Activated CD4-positive, alpha-beta T cell treated with anti-CD3 and anti-CD28 coated beads for 4 hours (primary cell): ENCODE measurements at places on chromosomes 3 and 15.
A peak's percentile ranks its signal among the peaks of the same experiment; 100 is the strongest.

GRCh38 chr3:141454906-141455602, 31.8 kb upstream of the RASA2 start:
- DNase-seq = peak; percentile 7

GRCh38 chr3:124131158-124131557, 139.2 kb upstream of the ROPN1 start:
- DNase-seq = no peak

- DNase-seq = no peak
Observed at GRCh38 chr3:16382845-16383244, 117.8 kb downstream of the OXNAD1 start.

DNA sequence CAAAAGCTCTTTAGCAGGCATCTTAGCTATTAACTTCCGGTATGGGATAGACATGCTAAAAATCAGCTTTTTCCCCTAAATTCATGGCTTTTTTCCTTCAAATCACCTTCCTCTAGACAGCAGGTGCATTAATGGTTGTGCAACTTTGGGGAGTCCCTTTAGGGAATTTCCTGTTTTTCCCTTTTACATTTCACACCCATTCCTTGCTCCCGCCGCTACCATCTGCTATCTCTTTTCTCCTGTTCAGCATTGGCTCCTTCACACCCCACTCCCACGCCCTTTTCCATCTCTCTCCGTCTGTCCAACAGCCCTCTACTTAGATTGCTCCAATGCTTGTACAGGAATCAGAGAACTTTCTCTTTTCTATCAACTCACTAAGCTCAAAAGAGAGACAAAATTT, 43.4 kb downstream of the FEZF2 start:
- no peak for DNase-seq

DNA sequence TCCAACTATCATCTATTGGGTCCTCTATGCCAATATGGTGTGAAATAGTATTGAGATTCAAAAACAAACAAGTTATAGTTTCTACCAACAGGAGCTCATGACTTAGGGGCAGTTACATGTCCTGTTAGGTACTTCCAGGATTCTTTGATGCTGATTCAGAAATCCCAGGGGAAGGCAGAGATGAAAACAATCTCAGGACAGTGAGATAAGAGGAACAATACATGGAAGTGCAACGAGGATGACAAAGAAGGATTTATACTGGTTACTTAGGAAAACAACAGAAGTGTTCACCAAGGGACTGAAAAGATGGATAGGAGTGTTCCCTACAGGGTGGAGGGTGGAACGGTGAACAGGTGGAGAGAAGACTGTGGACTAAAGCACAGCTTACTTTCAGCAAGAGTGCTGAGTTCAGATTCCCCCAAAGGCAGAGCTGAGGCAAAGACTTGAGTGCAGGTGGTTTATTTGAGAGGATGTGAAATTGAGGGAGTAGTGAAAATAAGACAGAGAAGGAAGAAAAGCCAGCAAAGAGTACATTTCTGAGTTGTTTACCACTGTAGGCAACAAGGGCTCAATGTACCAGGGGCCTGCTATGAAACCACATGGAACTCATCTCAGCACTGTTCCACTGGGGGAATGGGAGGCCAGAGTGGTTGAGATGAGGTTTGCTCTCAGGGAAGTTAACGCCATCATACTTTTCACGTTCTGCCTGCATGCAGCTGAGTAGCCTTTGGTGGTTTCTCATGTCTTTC, 68.1 kb downstream of the TRIM69 start:
- no peak for DNase-seq

- DNase-seq = no peak
Observed at GRCh38 chr3:64399205-64399800, 174.0 kb upstream of the PRICKLE2 start.

GRCh38 chr3:177742273-177742672, 545.0 kb upstream of the TBL1XR1 start:
- DNase-seq = no peak

GRCh38 chr3:16396202-16396601, 117.3 kb downstream of the RFTN1 start:
- DNase-seq = no peak

DNA sequence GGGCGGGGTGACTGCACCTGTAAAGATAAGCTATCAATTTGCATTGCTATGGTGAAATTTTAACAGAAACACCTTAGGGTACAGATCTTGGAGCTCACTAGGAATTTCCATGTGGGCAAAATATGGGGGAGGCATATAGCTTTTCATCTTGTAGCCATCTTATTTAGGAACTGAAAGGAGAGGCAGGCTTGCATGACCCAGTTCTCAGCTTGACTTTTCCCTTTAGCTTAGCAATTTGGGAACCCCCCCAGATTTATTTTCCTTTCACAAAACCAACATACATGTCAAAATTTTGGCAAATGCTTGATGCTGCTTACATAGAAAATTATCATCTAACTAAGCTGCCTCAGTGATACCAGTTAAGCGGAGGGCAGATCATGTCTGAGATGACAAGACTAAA, 55.0 kb upstream of the EIF1B start:
- DNase-seq = no peak

- no peak for DNase-seq
Observed at GRCh38 chr3:39327053-39327745, 2.3 kb upstream of the CCR8 start.

DNA sequence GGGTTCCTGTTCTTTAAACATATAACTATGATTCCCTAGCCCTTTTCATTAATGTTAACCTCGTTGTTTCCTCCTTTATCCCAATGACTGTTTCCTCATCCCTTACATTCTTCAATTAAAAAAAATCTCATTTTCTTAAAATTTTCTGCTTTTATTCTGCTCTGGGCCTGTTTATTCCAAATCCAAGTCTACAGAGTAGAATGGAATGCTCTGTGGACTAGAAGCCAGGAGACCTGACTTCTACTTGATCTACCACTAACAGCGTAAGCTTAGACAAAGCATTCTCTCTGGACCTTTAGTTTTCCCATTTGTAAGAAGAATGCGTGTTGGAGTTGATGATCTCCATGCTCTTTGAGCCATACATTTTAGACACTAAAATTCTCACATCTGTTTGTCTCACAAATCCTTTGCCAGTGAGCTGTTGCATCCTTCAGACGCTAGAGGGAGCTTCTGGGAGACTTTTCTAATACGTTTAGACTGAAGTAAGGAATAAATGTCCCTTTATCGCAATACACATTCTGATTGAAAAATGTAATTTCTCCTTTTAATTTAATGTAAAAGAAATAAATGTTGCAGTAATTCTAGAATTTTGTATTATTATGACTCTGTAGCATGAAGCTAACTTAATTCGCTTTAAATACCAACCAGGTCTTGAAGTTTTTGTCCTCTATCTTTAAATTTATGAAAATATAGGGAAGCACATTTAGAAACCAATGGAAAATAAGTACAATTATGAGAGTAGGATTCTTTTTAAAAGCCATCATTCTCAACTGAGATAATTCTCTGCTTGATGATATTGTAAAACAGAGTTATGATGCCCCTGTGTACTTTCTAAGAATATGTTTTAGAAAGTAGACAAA, 21.7 kb upstream of the GMNC start:
- no peak for DNase-seq

DNA sequence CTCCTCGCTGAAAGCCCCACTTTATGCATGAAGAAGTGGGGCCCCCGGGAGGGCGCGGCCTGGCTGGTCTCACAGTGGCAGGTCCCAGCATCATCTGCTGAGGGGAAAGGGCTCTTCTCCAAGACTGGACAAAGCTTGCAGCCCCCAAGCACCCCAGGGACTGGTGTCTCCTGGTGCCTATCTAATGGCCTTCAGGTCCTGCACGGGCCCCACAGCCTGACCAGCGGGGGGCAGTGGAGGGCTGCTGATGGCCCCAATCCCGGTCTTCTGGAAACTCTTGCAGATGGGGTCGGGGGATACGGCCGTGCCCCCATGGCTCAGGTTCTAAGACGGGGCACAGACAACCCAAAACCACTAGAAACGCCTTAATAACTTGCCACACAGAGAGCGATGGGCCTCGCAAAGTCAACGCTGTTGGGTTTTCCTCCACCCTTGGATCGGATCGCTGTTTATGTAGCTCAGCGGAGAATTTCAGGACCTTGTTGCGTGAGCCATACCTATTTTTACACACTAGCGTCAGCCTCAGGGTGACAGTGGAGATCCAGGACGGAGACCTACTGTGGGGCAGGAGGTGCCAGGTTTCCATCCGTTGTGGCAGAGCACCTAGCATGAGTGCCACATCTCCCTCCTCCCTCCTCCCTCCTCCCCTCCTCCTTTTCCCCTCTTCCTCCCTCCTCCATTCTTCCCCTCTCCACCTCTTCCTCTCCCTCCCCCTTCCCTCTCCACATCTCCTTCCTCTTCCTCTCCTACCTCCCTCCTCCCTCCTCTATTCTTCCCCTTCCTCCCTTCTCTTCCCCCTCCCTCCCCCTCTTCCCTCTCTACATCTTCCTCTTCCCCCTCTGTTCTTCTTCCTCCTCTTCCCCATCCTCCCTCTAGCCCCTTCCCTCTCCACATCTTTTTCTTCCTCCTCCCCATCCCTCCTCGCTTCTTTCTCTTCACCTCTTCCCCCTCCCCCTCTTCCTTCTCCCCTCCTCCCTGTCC, 79.3 kb upstream of the ALDH1L1 start:
- DNase-seq = no peak

GRCh38 chr3:81087607-81088006, 673.8 kb downstream of the GBE1 start:
- DNase-seq = no peak

GRCh38 chr15:68730976-68731897, 89.5 kb downstream of the ANP32A start:
- DNase-seq = no peak

GRCh38 chr3:8317661-8318649, 183.7 kb upstream of the LMCD1 start:
- DNase-seq = no peak

- no peak for DNase-seq
Observed at GRCh38 chr3:121759541-121760202, 10.1 kb upstream of the GOLGB1 start.

DNA sequence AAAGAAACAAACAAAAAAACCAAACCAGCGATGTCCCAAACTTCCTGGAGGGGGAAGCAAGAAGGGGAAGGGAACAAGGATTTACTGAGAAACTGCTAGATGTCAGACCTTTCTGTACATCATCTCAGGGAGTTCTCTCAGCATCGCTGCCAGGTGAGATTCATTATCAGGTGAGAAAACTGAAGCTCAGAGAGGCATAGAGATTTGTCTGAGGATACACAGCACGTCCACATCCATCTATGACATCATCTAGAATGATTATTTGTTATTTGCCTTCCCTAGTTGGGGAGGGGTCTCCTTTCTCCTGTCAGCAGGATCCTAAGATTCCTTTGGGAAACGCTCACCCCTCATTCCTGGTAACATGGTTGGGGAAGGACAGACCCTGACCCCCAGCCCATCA, 57.1 kb upstream of the LINGO1 start:
- DNase-seq = no peak

GRCh38 chr3:41338276-41338675, 139.0 kb downstream of the CTNNB1 start:
- DNase-seq = no peak

DNA sequence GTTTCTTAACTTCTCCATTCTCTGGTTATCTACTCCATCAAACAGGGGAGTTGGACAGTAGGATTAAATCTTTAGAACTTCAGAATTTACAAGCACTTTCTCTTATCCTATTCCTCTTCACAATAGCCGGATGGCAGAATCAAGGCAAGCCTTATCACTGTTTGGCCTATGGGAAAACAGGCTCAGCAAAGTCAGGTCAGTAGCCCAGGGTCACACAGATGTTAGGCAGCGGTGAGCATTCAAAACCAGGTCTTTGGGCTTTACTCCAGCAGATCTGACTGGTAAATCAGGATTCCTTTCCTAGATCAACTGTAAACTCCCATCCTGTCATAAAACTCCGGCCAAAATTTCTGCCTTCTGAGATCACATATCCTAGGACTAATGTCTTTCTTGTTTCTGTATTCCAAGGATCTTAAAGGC, 258.4 kb downstream of the OPA1 start:
- no peak for DNase-seq

DNA sequence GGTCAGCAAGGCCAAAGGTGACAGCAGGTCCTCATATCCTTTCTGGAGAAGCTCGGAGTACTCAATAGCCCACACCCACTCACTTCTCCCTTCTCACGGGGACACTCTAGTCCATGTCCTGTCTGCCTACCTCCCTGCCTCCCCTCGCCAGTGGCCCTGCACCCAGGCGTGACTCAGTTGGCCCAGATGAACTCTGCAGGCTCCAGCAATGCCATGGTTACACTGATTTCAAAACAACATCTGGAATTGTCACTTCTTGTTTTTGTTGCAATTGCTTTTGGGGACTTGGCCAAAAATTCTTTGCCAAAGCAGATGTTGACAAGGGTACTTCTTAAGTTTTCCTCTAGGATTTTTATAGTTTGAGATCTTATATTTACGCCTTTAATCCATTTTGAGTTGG, 13.0 kb downstream of the IL16 start:
- no peak for DNase-seq

- DNase-seq = no peak
Observed at GRCh38 chr3:41024031-41024836, 175.1 kb upstream of the CTNNB1 start.

GRCh38 chr3:24899373-24899772, 404.7 kb upstream of the THRB start:
- DNase-seq = no peak

DNA sequence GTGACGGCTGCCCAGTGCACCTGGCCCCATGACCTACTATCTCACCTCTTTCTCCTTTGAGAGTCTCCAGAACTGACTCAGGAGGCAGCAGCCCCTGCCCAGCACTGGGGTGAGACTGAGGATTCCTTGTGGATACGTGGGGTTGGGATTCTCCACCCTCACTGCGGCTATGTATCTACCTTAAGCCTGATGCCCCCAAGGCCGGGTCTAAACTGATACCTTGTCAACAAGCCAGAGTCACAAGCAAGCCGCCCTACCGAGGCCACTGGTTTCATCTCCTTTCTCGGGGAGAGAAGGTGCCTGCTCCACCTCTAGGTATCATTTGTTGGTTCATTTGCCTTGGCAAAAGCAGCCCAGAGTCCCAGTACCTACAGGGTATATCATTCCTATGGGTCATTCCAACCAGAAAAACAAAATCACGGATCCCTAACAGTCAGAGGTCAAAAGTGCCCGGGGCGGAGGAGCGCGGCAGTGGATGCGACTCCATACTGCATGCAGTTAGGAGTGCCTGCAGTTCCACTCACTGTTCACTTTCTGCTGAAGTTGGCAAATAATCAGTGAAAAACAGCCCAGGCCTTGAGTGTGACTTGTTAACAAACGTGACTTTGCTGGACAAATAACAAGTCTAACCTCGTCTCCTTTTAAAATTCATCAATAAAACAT, 47.5 kb downstream of the ABTB1 start:
- no peak for DNase-seq

DNA sequence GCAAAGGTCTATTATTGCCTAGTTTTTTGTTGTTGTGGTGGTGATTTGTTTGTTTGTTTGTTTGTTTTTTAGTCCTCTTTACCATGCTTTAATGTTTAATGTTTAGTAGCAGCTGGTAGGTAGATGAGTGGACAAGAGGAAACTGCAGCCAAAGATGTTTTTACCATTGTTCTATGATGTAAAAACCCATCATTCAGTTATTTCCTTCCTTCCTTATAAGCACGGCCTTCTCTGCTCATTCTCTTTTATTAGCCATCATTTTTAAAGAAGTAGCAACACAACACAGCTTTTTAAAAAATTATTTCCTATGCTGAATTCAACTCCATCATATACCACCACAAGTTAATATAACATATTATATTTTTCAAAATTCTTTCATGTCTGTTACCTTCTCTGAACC, 58.5 kb upstream of the BOC start:
- DNase-seq = no peak

GRCh38 chr15:32057876-32058425, 27.6 kb downstream of the CHRNA7 start:
- no peak for DNase-seq
